ENCODE measurements at places on chromosomes 13 and 19. TPM values are rescaled to one million over a fixed set of nuclear protein-coding genes. Genes with fewer than 3 reads are reported as not detected.

DNA sequence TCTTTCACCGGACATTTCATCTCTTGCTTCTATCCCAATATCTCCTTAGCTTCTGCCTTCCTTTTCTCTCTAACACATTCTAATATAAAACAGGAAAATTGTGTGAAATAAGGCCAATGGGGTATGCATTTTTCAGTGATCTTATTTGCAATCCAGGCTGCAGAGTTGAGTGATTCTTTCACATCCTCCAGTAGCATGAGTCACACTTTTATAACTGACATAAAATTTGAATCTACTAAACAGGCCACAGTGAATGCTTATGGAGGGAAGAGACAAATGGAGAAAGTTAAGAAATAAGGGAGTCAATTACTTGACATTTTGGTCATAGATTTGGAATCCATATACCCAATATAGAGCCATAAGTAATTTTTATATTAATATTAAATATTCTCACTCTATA lies 1037.0 kb upstream of the SPRY2 start:
- no peak for DNase-seq

DNA sequence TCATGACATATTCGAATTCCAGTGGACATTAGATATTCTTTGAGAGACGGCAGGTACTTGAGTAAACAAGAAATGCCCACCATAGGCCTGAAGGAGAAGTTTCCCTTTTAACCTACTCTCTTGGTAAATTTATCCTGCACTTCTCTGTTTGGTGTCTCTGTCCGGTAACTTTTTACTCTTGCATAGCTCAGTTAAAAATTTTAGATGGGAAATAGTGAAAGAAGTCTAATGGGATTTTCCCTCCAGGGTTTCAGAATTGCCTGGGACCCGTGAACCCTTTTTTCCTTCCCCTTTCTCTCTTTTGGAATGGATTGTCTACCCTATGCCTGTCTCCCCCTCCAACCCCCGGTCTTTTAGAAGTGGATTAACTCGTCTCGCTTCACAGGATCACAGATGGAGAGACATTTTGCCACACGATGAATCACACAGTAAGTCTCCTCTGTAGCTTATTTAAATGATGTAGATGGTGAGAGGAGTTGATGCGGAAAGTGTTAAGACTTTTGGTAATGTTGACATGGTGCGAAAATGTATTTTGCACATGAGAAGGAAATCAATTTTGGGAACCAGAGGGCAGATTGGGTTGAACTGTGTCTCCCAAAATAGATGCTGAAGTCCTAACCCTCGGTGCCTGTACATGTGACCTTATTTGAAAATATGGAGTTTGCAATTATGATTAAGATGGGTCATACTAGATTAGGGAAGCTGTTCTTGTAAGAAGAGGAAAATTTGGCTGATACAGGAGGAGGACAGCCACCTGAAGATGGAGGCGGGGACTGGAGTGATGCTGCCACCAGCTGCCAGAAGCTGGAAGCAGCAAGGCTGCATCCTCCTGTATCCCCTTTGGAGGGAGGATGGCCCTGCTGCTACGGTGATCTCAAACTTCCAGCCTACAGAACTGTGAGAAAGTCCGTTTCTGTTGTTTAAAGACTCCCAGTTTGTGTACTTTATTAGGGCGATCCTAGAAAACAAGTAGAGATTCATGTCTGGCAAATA lies 711 bp upstream of the MIPEP start:
- DNase-seq = no peak

- DNase-seq = no peak
These were observed 5.7 kb downstream of the FGF9 start for GRCh38 chr13:21676611-21677021.

DNA sequence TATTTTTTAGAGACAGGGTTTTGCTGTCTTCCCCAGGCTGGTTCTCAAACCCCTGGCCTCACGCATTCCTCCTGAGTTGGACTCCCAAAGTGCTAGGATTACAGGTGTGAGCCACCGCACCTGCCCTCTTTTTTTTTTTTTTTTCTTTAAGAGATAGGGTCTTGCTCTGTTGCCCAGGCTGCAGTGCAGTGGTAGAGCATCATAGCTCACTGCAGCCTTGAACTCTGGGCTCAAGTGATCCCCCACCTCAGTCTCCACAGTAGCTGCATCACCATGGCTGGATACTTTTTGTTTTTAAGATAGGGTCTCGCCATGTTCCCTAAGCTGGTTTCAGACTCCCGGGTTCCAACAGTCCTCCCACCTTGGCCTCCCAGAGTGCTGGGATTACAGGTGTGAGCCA lies 1.5 kb downstream of the KCNJ14 start:
- DNase-seq = no peak

GRCh38 chr19:48966541-48967345 lies 1.6 kb downstream of the FTL start:
- DNase-seq = no peak

The AMER2 gene
- total RNA-seq = not detected
